ENCODE measurements at places on chromosomes 7 and 10.

- no peak for DNase-seq
Observed at GRCh38 chr7:22094413-22095342, 149.0 kb upstream of the CDCA7L start.

DNA sequence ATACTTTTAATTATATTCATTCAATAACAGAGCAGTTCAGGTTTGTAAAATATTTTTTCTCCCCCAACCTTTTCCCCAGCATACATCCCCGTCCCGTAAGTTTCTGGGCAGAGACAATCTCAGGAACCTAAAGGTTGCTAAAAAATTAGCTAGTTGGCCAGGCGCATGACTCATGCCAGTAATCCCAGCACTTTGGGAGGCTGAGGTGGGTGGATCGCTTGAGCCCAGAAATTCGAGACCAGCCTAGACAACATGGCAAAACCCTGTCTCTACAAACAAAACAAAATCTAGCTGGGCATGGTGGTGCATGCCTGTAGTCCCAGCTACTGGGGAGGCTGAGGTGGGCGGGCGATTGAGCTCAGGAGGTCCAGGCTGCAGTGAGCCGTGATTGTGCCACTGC lies 40.2 kb downstream of the TCF7L2 start:
- no peak for DNase-seq

- DNase-seq: no peak
Observed at GRCh38 chr10:33871061-33871956, 536.8 kb upstream of the NRP1 start.

DNA sequence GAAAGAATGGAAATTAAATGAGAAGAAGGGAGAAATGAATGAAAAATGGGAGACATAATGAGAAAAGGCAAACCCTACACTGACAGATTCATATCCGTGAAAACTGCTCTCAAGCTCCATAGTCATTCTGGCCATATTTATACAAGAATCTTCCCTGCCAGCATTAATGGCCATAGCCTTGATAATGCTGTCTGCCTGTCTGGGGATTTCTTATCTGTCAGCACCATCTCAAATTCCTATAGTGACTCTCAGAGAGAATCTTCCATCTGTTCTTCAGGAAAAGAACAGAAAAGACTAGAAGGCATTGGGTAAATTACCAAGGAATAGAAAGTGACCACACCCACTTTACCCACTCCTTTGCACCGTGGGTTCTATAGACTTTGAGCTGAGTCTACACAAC lies 295.9 kb downstream of the PLXNA4 start:
- DNase-seq: no peak

DNA sequence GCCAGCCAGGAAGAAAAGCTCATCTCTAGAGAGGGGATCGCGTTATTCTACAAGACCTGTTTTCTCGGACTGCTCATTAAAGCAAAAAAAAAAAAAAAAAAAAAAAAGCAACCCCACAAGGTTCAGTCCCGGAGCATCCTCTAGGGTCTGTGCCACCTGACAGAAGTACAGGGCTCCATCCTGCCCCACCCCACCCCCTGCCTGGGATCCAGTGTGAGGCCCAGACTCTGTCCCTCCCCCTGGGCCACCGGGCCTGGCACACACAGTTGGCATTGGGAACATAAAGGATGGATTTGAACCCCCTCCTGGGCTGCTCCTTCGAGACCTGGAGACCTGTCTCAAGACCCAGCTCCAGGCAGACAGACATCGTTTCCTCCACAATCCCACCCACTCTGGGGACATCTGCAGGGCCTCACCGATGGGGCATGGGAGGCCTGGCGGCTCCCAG lies 688 bp downstream of the ORAI2 start:
- DNase-seq: peak; percentile 7

DNA sequence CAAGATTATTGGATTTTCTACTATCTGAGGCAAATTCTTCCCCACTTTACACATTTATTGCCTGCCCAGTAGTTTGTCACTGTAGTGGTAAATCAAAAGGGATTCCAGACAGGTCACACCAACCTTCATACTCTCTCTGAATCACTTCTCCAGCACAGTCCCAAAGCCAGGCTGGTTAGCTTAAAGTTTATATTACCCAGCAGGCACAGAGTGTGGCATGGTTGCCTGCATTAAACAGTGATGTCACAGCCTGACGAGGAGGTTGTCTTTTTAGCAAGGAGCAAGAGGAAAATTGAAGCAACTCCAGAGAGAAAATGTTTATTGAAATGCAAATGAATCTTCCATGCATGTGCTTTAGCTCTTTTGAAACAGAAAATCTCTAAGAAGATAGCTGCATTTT lies 375.5 kb upstream of the CELF2 start:
- no peak for DNase-seq

GRCh38 chr10:132339276-132339675 lies 7.3 kb downstream of the LRRC27 start:
- no peak for DNase-seq

DNA sequence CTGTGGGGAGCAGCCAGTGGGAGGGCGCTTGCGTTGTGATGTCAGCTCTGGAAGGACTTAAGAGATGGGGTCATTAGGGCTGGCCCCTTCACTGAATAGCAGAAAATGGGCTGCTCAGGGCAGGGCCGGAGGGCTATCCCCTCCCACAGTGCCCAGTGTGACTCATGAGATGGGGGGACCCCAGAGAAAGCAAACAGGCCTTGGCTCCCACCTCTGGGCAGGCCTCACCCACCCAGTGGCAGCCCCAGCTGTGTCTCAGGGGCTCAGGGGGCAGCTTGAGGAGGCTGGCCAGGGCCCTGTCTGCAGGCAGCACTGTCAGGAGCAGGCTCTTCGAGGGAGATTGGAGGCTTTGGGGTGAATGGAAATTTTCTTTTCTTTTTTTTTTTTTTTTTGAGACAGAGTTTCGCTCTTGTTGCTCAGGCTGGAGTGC lies 168.3 kb downstream of the SLIT1 start:
- DNase-seq: no peak

- no peak for DNase-seq
Observed at GRCh38 chr10:117936141-117936540, 110.6 kb downstream of the RAB11FIP2 start.

DNA sequence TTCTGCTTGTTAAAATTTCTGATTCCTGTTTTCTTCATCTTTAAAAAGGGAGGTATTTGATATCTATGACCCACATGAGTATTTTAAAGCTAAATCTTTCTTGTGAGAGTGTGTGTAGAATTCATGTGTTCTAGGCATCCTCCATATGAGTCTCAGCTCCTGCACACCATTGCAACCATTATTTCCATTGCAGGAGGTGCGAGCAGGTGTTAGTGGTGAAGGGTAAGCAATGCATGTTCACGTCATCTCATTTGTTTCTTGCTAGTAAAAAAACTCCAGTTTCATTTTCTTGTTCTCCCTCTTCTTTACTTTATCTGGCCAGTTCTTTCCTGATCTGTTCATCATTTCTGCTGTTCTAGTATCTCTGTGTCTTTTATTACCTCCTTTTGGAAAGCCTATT lies 100.5 kb downstream of the ADRA2A start:
- DNase-seq: no peak

DNA sequence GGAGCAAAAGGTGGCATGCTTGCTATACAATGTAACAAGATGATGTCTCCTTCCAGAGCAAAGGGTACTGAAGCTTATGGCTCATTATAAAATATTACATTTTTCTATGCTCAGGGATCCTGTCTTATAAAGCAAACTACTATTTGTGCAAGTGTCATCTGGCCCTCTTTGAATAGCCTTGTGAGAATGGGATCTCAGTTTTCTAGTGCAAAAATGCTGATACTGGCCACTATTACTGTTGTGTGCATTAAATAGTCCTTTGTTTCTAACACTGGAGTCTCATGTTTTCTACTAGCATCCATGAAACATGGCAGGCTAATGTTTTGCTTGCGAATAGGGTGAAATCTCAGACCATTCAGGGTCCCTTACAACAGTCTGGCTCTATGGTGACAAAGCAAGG lies 823.0 kb downstream of the REEP3 start:
- DNase-seq: no peak

- no peak for DNase-seq
Observed at GRCh38 chr7:22667562-22668239, 59.3 kb upstream of the IL6 start.
